ENCODE measurements at places on chromosomes 4 and X.

DNA sequence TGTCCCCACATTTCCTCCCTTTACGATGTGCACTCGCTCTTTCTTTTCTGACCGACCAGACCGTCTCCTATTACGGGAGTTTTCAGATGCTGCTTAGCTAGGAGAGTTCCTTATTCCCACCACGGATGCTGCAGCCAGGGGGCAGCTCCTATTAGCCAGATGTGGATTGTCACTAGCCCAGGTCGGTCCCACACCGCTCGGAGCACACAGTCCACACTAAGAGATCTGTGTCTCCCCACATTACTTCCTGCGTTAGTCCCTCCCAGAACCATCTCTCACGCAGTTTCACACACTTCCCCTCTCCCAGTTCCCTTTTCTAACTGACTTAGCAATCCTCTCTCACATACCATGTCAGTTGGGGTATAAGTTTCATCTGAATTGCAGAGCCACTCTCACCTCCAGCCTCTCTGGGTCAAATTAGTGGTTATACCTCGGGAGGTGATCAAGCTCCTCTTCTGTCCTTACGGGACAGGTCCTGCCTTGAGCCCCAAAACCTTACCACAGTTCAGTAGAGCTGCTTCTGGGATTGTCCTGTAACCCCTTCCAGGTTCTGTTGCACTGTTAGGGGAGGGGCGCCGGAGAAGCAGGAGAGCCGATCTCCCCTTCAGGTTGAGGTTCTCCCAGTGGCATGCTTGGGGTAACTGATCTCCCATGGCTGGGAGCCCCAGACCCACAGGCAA is 28.2 kb downstream of the SULT1E1 start:
- DNase-seq = no peak

GRCh38 chr4:52714597-52715254 is 36.5 kb downstream of the ERVMER34-1 start:
- DNase-seq = no peak

DNA sequence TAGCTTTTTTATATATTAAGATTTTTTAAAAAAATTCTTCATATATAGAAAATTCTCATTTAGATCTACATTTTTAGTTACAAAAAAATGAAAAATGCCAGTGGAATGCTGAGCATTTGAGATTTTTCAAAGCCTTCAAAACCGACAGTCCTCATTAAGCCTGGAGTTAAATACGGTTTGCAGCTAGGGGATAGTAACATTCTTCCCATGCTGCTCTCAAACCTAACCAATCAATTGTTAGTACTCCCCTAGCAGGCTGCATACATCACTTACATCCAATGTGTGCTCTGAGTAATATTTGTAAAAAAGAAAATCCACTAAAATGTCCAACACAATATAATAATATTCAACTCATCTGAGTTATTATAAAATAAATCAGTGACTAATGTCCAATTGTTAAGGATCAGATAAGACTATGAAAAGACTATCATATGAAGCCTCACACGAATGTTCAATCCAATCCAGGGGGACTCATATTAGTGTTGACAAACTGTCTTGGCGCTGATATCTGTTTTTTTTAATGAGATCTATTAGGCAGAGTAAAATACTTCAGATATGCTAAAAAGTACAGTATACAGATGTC is 227.6 kb upstream of the MAB21L2 start:
- no peak for DNase-seq

- DNase-seq = peak; percentile 20
These were observed 6.1 kb upstream of the SH3D19 start for GRCh38 chr4:151331276-151332042.

DNA sequence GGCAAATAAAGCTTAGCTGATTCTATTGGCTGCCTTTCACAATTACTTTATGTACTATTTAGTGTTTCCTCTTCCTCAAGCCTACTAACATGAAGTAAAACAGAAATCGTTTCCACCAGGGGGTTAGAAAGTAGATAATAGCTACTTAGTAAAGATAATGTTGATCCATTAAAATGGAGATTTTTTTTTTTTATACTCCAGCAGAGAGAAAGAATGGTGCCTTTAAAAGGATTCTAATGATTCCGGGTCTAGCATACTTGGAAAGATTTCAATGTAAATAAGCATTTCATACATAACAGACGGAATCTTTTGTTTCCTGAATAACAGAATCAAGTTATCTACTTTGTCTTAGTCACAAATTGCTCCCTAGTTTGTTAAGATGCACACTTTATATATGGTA is 37.1 kb downstream of the GK start:
- no peak for DNase-seq

- no peak for DNase-seq
These were observed 9.5 kb upstream of the BMP2K start for GRCh38 chr4:78766650-78767049.

GRCh38 chr4:99157478-99157935 is 13.4 kb upstream of the ADH4 start:
- DNase-seq = no peak

GRCh38 chrX:7372825-7373525 is 225.0 kb upstream of the PUDP start:
- no peak for DNase-seq

- DNase-seq = no peak
These were observed 82.2 kb downstream of the PSAPL1 start for GRCh38 chr4:7352486-7352885.

DNA sequence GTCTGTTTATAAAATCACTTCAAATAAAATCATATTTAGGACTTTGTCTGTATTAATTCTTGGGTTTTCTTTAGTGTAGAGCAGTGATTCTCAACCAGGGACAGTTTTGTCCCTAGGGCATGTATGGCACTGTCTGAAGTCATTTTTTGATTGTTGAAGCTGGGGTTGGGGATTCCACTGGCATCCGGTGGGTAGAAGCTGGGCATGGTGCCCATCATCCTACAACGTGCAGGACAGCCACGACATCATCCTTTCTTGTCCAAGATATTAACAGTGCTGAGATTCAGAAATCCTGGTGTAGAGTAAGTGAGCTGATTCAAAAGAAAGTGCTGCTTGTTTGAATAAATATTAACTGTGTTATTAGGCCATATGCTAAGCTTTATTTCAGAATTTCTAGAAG is 28.6 kb downstream of the DCLK2 start:
- DNase-seq = no peak

DNA sequence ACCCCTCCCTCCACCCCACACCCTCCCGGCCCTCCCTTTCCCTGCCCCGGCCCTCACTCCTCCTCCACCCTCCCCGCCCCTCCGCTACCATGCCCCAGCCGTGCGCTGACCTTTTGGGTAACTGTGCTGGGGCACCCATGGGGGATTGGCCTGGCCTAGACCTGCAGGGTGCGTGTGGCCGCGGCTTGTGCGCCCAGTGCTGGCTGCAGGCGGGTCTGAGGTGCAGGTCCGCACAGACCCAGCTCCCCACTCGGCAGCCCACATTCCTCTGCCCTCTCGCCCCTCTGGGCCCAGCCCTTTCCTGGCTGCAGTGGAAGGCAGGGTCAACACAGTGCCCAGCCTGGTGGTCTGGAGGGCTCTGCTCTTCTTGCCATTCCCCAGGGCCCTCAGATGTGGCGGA is 24.7 kb downstream of the FGFRL1 start:
- DNase-seq = no peak

Measured in dermis microvascular lymphatic vessel endothelial cell (primary cell).